ENCODE measurements at places on chromosomes 1 and 21. TPM values are rescaled to one million over a fixed set of nuclear protein-coding genes. Genes with fewer than 3 reads are reported as not detected.

FLG2 gene
- not detected for total RNA-seq

GPBP1L1 gene
- 80.0 TPM for total RNA-seq

PEAR1 gene
- 3.5 TPM for total RNA-seq

COL6A2 gene
- total RNA-seq, result 190 TPM

- no peaks in the 10 kb centered on the region for H3K36me3 ChIP-seq
- no peak for DNase-seq
- no peaks in the 10 kb centered on the region for H3K27me3 ChIP-seq
- H3K4me1 ChIP-seq, result no peaks in the 10 kb centered on the region
- H3K27ac ChIP-seq, result no peak overlapping the region
These were observed 569.0 kb downstream of the LTN1 start for GRCh38 chr21:28423521-28424190.

DNA sequence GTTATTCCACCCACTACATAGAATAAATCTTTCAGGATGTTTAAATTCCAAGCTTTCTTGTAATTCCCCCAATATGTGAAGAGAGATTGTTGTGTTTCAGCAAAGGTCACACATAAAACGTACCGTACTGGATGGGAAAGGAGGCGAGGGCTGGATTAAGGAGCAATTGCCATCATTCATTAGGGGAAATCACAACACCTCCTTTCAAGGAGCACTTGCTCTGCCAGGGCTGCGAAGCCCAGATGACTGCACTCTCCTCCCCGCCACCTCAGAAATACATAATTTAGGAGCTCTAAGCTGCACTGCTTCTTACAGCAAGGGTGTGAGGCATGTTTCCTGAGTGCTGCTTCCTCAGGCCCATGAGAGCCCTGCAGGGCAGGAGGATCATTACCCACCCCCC lies 29.6 kb downstream of the MATN1 start:
- DNase-seq, result no peak
- H3K36me3 ChIP-seq, result no peaks in the 10 kb centered on the region
- H3K27ac ChIP-seq, result no peak overlapping the region
- no peaks in the 10 kb centered on the region for H3K27me3 ChIP-seq
- no peak overlapping the region for H3K4me3 ChIP-seq

- no peaks in the 10 kb centered on the region for H3K27me3 ChIP-seq
- no peak for DNase-seq
- no peaks in the 10 kb centered on the region for H3K36me3 ChIP-seq
- H3K4me1 ChIP-seq, result peaks cover 5% of the 10 kb centered on the region
- H3K27ac ChIP-seq, result no peak overlapping the region
These were observed 50.3 kb downstream of the HIVEP3 start for GRCh38 chr1:41868241-41868998.

DNA sequence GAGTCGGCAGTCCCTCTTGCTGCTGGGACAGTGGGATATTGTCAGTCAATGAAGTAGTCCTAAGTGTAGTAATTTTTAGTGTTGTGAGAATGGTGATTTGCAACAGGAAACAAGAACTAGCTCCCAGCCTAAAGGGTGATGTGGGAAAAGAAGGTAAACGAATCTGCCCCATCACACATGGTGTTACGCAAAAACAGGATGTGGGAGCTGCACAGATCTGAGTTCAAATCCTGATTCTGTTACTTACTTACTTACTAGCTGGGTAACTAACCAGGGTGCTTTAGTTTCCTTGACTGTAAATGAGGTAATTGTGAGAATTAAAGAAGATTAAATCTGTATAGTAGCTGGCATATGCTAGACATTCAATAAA lies 22.3 kb downstream of the NAV1 start:
- no peak overlapping the region for H3K4me3 ChIP-seq
- H3K36me3 ChIP-seq, result no peaks in the 10 kb centered on the region
- no peak overlapping the region for H3K27ac ChIP-seq
- H3K4me1 ChIP-seq, result peaks cover 60% of the 10 kb centered on the region
- no peaks in the 10 kb centered on the region for H3K27me3 ChIP-seq

- no peaks in the 10 kb centered on the region for H3K27me3 ChIP-seq
- H3K4me3 ChIP-seq, result no peak overlapping the region
- H3K27ac ChIP-seq, result no peak overlapping the region
- no peaks in the 10 kb centered on the region for H3K4me1 ChIP-seq
- H3K36me3 ChIP-seq, result no peaks in the 10 kb centered on the region
- peak; percentile 44 for DNase-seq
These were observed 101.5 kb downstream of the PLA2G4A start for GRCh38 chr1:186930238-186930637.

DNA sequence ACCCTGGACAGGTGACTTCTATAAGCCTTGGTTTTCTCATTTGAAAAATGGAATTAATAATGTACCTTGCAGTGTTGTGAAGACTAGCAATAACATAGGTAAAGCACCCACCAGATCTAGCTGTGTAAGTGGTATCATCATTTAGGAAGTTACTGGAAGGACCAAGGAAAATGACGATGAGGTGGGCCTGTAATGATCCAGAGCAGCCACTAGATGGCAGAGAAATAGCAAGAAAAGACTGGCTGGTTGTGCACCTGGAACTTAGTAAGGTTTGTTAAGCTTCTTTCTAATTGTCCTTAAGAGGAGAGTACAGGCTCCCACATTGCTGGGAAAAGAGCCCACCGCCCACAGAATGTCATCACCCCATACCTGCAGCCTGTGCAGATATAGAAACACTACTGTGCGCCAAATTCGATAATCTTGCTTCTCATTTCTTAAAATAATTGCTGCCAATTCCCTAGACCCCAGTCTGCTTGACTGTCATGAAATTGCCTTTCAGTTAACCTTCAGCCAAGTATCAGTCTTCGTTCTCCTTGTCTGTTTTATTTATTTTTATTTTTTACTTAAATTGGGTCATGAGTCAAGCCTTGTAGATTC lies 37.2 kb downstream of the WNT4 start:
- DNase-seq, result peak; percentile 50
- no peak overlapping the region for H3K4me3 ChIP-seq
- H3K36me3 ChIP-seq, result no peaks in the 10 kb centered on the region

- peak overlapping the region; percentile 36 for H3K27ac ChIP-seq
- no peaks in the 10 kb centered on the region for H3K36me3 ChIP-seq
- peak; percentile 55 for DNase-seq
- no peaks in the 10 kb centered on the region for H3K27me3 ChIP-seq
- no peak overlapping the region for H3K4me3 ChIP-seq
- H3K4me1 ChIP-seq, result peaks cover 22% of the 10 kb centered on the region
These were observed 62.2 kb upstream of the WLS start for GRCh38 chr1:68294367-68295066.

DNA sequence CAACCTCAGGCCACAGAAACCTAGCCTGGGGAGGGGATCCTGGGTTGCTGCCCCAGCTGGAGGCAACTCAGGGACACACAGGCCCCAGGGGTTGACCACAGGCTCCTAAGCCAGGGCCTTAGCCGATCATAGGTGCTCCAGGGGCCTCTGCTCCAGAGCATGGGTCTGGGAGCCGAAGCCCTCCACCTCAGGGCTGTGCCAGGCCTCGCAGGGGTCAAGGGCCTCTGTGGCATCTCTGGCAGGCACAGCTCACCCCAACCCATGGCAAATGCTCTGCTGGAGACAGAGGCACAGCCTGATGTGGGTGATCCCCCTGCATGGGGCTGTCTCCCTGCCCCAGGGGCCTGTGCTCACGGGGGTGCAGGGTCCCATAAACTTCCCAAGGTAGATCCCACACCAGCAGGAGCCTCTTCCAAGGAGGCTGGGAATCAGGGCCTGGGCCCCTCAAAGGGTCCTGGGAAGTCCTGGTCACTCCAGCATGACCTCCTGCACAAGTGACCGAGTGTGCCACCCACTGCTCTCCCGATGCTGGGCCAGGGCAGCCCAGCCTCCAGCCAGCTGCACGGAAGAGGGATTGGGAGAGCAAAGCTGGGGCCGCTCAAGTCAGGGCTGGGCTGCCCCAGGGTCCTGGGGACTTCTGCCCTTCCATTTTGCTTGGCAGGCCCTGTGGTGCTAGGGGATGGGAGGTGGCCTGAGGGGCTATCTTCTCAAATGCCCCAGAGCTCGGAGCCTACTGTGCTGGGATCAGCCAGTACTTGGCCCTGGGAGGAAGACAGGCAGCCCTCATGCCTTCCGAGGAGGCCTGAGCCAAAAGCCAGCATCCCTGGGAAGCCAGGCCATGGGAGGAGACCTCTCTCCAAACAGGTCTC lies 22.2 kb upstream of the PRSS38 start:
- peaks cover 4% of the 10 kb centered on the region for H3K36me3 ChIP-seq
- peaks cover 15% of the 10 kb centered on the region for H3K27me3 ChIP-seq
- H3K4me3 ChIP-seq, result no peak overlapping the region
- H3K4me1 ChIP-seq, result peaks cover 32% of the 10 kb centered on the region

DNA sequence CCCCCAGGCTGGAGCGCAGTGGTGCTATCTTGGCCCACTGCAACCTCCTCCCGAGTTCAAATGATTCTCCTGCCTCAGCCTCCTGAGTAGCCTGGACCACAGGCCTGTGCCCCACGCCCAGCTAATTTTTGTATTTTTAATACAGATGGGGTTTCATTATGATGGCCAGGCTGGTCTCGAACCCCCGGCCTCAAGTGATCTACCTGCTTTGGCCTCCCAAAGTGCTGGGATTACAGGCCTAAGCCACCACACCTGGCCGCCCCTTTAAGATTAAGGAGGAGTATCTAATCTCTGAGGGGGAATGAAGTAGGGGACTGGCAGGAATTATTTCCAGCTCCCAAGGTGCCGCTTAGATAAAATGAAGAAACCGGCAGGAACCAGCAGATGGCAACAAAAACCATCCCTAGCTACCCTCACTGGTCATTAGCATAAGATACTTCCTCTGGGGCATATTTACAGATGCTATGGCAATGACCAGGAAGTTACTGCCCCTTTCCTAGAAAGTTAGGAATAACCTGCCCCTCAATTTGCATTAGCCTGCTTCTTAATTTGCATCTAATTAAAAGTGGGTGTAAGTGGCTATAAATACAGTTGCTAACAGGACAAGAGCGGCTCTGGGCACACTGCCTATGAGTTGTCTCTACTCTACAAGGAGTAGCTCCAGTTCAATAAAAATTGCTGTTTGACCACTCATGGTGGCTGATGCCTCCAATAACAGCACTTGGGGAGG lies 7.1 kb upstream of the NSUN4 start:
- H3K27ac ChIP-seq, result no peak overlapping the region
- peak; percentile 7 for DNase-seq
- no peaks in the 10 kb centered on the region for H3K4me1 ChIP-seq
- no peaks in the 10 kb centered on the region for H3K36me3 ChIP-seq

GRCh38 chr1:206716870-206717673 lies 32.4 kb downstream of the MAPKAPK2 start:
- H3K36me3 ChIP-seq, result no peaks in the 10 kb centered on the region
- no peak overlapping the region for H3K27ac ChIP-seq
- no peak overlapping the region for H3K4me3 ChIP-seq
- peaks cover 4% of the 10 kb centered on the region for H3K4me1 ChIP-seq
- H3K27me3 ChIP-seq, result no peaks in the 10 kb centered on the region

DNA sequence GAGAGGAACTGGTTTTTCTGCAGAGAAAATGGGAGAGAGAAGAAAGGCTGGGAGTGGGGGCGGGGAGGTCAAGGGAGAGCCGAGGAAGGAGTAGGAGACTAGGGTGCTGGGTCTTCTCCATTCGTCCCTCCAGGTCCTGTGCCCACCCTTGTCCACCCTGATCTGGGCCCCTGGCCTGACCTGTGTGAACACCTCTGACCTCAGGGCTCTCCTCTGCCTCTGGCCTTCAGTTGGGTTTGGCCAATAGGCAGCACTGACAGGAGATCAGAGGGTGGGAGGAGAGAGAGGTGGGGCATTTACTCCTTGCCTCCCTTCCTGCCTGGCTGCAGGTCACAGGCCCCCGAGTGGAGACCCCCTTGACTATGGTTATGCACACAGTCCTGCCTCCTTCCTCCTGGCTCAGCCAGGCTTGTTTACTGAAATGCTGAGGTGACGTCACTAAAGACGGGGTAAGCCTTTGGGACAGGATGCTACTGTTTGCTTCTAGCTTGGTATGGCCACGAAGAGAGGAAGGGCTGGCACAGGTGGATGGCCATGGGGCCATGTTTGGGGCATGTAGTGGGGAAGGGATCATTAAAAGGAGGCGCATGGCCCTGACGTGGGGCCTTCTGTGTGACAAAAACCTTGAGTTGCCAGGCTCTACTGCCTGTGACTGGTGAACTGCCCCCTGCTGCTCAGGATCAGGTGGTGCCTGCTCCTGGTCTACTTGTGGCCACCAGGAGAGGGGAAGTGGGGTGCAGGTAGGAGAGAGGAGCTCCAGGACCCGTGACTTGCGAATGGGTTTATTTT lies 248.7 kb upstream of the CSF3R start:
- peaks cover 8% of the 10 kb centered on the region for H3K4me1 ChIP-seq
- DNase-seq, result no peak
- H3K36me3 ChIP-seq, result no peaks in the 10 kb centered on the region
- H3K27me3 ChIP-seq, result peaks cover under 1% of the 10 kb centered on the region
- no peak overlapping the region for H3K27ac ChIP-seq

DNA sequence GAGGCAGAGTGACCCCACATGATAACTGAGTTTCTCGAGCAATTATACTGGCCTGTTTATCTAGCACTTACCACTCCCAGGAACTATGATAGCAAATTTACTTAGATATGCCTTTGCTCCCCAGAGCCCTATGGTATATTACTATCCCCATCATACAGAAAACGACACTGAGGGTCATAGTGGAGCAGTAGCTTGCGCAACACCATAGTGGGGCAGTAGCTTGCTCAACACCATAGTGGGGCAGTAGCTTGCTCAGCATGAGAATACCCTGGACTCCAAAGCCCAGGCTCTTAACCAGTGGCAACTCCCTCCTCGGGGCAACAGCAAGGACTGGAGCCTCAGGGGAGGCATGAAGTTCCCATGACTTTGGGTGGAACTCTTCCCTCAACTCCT lies 211.9 kb downstream of the NPHP4 start:
- no peak for DNase-seq
- no peaks in the 10 kb centered on the region for H3K27me3 ChIP-seq
- no peaks in the 10 kb centered on the region for H3K4me1 ChIP-seq
- H3K27ac ChIP-seq, result no peak overlapping the region

DNA sequence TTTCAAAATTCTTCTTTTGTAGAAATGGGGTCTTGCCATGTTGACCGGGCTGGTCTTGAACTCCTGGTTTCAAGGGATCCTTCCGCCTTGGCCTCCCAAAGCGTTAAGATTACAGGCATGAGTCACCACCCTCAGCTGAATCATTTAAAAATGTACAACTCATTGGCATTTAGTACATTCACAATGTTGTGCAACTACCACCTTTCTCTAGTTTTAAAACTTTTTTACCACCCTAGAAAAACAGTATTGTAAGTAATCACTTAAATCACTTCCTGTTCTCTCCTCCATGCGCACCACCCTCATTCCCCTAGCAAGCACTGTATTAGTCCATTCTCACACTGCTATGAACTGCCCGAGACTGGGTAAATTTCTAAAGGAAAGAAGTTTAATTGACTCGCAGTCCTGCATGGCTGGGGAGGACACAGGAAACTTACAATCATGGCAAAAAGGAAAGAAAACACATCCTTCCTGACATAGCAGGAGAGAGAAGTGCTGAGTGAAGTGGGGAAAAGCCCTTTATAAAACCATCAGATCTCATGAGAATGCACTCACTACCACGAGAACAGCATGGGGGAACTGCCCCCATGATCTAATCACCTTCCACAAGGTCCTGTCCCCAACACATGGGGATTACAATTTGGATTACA lies 14.4 kb upstream of the THEM5 start:
- H3K27me3 ChIP-seq, result no peaks in the 10 kb centered on the region
- no peak for DNase-seq
- no peak overlapping the region for H3K4me3 ChIP-seq
- H3K4me1 ChIP-seq, result peaks cover 4% of the 10 kb centered on the region
- no peaks in the 10 kb centered on the region for H3K36me3 ChIP-seq

Data from spinal cord (tissue), 10 donors.